Astrocyte (in vitro differentiated cells and primary cell): ENCODE measurements at places on chromosomes 4 and X. TPM values are rescaled to one million over a fixed set of nuclear protein-coding genes. Genes with fewer than 3 reads are reported as not detected.

DNA sequence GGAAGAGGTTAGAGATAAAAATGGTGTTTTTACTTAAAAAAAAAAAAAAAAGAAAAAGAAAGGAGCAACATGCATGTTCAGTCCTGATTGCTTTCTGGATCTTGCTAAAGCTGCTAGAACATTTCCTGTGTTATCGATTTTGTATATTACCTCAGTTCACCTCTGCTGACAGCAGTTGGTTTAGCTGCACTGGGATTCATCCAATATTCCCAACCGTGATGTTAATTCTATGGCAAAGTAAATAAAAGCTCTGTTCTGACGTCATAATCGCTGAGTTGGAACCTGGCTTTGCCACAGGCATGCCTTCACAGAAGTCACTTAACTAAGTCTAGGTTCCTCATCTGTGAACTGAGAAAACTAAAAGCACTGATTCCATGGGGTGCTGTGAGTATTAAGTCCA lies 90.7 kb upstream of the SORBS2 start:
- no peak overlapping the region for H3K4me3 ChIP-seq
- H3K27ac ChIP-seq = no peak overlapping the region
- no peaks in the 10 kb centered on the region for H3K36me3 ChIP-seq

GRCh38 chr4:111464251-111465045 lies 680.8 kb upstream of the FAM241A start:
- no peak overlapping the region for H3K4me3 ChIP-seq
- H3K36me3 ChIP-seq = no peaks in the 10 kb centered on the region
- no peak for DNase-seq
- H3K27me3 ChIP-seq = no peaks in the 10 kb centered on the region

ZDHHC15 gene
- 0.77 and 0.89 TPM in 2 replicates for total RNA-seq

GRCh38 chr4:142929526-142929925 lies 83.4 kb upstream of the INPP4B start:
- no peak overlapping the region for H3K27ac ChIP-seq
- no peak for DNase-seq
- H3K27me3 ChIP-seq = no peaks in the 10 kb centered on the region
- H3K4me1 ChIP-seq = no peaks in the 10 kb centered on the region
- no peaks in the 10 kb centered on the region for H3K36me3 ChIP-seq
- no peak overlapping the region for H3K4me3 ChIP-seq

MAGEA1 gene
- total RNA-seq = not detected in 2 replicates

RAP1GDS1 gene
- total RNA-seq = 62.0 and 64.5 TPM in 2 replicates

MAP7D2 gene
- total RNA-seq = 1.2 and 1.3 TPM in 2 replicates

GRCh38 chr4:148874331-148874730 lies 432.1 kb upstream of the NR3C2 start:
- no peaks in the 10 kb centered on the region for H3K4me1 ChIP-seq
- H3K27me3 ChIP-seq = no peaks in the 10 kb centered on the region
- DNase-seq = no peak

DNA sequence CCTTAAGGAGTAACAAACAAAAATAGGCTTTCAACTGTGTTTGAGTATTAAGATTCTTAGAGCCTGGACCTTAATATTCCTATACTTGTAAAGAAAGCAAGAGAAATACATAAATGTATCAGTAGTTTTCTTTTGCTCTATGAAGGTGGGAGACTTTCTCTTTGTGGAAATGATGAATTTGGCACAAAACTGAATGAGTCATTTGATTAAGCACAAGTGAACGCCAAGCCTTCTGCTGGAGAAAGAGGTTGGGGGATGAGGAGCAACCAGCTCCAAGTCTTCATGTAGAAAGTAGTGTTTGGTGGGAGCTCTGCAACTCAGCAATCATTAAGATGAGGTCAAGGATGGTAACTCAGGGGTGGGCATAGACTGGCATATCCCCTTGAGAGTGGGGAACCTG lies 49.6 kb downstream of the MEPE start:
- H3K4me3 ChIP-seq = no peak overlapping the region
- no peaks in the 10 kb centered on the region for H3K27me3 ChIP-seq
- DNase-seq = peak; percentile 78
- no peak overlapping the region for H3K27ac ChIP-seq
- peaks cover 6% of the 10 kb centered on the region for H3K4me1 ChIP-seq

DNA sequence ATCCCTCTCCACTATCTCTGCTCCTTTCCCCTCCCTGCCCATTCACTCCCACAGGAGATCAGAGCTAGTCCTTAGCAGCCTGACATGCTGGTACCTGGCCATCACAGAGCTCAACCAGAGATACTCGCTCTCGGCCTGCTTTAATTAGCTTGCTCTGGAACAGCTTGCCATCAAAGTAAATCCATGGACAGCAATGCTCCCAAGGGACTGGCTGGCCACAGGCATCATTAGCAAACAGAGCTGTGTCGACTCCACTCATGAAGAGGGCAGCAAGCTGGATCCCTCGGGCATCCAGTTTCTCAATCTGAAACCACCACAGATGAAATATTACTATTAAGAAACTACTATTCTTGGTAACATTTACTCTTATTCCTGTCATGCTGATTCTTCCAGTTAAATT lies 43.4 kb upstream of the PHF8 start:
- H3K27me3 ChIP-seq = no peaks in the 10 kb centered on the region
- H3K36me3 ChIP-seq = no peaks in the 10 kb centered on the region
- no peak overlapping the region for H3K4me3 ChIP-seq

- H3K27ac ChIP-seq = no peak overlapping the region
- no peak overlapping the region for H3K4me3 ChIP-seq
- no peaks in the 10 kb centered on the region for H3K36me3 ChIP-seq
- no peaks in the 10 kb centered on the region for H3K4me1 ChIP-seq
Measured at GRCh38 chr4:155960522-155960921, 6.9 kb upstream of the CTSO start.

- DNase-seq = no peak
- no peaks in the 10 kb centered on the region for H3K27me3 ChIP-seq
- no peak overlapping the region for H3K4me3 ChIP-seq
Measured at GRCh38 chr4:79996851-79997250, 76.2 kb downstream of the ANTXR2 start.

GRCh38 chrX:43557792-43558191 lies 98.3 kb upstream of the MAOA start:
- no peak overlapping the region for H3K4me3 ChIP-seq
- H3K27me3 ChIP-seq = no peaks in the 10 kb centered on the region
- no peaks in the 10 kb centered on the region for H3K4me1 ChIP-seq
- no peak overlapping the region for H3K27ac ChIP-seq

DNA sequence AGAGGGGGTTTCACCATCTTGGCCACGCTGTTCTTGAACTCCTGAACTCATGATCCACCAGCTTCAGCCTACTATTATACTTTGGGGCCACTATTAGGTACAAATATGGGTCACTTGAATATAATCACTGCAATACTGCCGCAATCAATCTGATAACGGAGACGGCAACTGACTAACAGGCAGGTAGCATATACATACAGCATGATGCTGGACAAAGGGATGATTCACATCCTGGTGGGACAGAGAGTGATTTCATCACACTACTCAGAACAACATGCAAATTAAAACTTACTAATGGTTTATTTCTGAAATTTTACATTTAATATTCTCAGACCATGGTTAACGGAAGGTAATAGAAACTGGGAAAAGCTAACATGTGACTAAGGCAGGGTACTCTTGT lies 10.9 kb downstream of the LRBA start:
- H3K27me3 ChIP-seq = no peaks in the 10 kb centered on the region
- peak; percentile 68 for DNase-seq
- H3K4me3 ChIP-seq = no peak overlapping the region
- peaks cover 7% of the 10 kb centered on the region for H3K4me1 ChIP-seq
- H3K36me3 ChIP-seq = no peaks in the 10 kb centered on the region
- H3K27ac ChIP-seq = no peak overlapping the region

DNA sequence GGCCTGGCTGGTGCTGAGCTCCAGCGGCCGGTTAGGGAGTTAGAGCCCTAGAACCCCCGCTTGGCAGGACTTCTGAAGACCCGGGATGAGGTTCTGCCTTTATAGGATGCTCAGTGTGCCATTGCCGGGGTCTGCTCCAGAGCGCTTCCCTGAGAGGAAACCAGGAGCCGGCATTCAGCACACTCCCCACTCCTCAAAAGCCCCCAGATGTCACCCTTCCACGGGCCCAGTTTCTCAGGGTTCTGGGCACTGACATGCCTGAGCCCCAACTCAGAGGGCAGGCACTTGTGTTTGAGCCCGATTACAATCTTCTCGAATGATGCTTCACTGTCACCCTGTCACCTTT lies 6.5 kb downstream of the NKX3-2 start:
- H3K27ac ChIP-seq = no peak overlapping the region
- DNase-seq = no peak
- H3K4me1 ChIP-seq = no peaks in the 10 kb centered on the region
- no peaks in the 10 kb centered on the region for H3K36me3 ChIP-seq

DNA sequence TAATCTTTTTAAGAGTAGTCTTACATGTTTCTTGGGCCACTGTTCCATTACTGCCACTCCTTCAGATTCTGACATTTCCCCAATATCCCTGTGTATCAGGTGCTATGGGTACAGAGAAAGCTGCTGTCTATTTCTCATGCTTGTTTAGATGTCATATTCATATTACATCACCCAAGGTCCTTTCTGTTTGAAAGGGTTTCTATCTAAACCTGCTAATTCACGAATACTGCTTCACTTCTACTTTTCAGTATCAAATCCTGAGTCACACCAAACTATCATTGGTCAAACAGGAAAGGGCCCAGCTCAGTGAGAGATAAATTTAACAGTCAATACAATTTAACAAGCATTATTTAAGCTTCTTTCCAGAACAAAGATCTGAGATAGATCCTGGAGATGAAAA lies 241.4 kb downstream of the UGT8 start:
- H3K4me1 ChIP-seq = no peaks in the 10 kb centered on the region
- H3K36me3 ChIP-seq = no peaks in the 10 kb centered on the region

DNA sequence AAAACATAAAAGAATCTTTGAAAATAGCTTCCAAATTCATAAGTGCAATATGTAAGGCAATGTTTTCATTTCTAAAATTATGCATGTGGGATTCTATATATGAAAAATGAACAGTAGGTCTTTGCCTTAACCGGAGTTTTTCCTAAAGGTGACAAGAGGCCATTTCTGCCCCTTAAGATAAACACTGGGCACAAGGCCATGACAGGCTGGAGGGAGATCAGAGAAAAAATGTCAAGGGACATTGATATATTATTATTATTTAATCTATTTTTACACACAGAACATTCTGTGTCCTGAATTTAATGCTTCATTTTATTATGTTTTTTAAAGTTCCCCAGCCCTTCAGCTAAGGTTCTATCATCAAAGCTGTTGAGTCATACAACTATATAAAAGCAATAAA lies 118.8 kb downstream of the CHM start:
- no peak for DNase-seq
- H3K4me3 ChIP-seq = no peak overlapping the region
- no peaks in the 10 kb centered on the region for H3K27me3 ChIP-seq

DNA sequence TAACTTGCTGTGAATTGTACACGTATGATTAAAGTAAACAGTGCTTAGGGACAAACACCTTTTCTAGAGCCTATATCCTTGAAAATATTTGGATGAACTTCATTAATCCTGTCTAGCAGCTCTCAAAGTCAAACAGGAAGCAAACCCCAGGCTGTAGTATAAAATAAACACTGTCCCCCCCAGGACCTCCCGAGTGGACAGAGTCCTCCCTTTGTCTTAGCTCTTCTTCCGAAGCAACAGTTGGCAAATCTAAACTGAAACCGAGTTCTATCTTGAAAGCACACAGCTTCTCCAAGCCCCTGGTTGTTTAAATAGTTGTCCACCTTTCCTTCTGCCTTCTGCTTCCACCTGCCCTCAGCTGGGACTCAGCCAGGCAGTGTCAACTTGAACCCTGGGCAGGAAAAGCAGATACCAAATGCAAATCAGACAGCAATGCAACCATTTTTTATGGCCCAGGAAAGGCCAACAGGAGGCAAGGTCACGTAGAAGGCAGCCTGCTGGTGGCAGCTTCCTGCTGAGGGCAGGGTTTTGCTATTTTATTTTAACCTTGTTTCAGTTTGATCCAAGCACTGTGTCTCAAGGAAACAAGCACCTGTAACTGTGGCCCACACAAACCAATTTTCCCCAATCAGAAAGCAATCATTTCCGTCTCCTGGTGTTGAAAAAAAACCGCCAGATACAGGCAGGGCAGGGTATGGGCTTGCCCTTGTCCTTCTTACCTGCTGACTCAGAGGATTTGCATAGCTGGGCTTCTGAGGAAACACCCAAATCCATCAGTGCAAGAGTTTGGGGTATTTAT lies 110.3 kb upstream of the KIT start:
- H3K27ac ChIP-seq = no peak overlapping the region
- H3K27me3 ChIP-seq = no peaks in the 10 kb centered on the region
- no peaks in the 10 kb centered on the region for H3K36me3 ChIP-seq
- peaks cover 18% of the 10 kb centered on the region for H3K4me1 ChIP-seq

DNA sequence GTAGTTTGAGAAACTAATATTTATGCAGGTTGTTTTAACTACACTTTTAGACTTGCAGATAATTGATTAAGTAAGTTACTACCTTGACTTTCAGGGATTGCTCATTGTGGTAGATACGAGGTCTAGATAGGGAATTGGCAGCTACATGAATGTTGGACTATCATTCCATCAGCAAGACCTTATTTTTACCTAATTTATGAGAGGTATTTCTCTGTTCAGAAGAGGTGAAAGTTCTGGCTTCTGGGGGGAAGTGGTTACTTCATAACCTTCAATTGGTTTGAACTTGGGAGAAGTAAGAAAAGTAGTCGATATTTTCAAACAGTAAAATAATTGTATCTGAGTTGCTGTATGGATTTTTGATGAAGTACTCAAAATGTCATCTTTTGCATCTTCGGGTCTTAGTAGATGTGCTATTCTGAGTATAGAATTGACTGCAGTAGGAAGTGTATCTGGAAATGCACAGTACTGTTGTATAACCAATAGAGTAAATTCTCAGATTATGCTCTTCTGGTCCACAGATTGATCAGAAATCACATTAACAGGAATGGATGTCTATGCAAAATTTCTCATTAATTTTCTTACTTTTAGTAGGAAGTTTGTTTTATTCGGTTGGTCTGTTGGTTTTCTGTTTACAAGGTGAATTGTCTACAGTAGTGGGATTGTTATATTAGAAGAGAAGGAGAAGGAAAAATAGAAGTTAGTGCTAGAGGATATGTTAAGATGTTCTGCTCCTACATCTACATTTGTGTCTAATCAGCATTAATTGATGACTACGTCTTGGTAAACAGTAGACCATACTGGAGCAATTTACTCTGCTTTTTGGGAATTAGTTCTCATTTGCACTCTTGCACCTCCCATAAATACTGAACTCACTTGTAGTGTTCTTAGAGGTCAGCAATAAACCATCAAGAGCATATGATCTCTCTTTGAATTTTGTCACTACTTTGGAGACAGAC lies 3.0 kb downstream of the NFKB1 start:
- H3K27me3 ChIP-seq = no peaks in the 10 kb centered on the region
- no peak overlapping the region for H3K27ac ChIP-seq
- H3K4me3 ChIP-seq = peak overlapping the region; percentile 96

- H3K27me3 ChIP-seq = no peaks in the 10 kb centered on the region
- no peaks in the 10 kb centered on the region for H3K4me1 ChIP-seq
- no peak overlapping the region for H3K27ac ChIP-seq
- H3K4me3 ChIP-seq = no peak overlapping the region
- no peaks in the 10 kb centered on the region for H3K36me3 ChIP-seq
Measured at GRCh38 chrX:131728295-131729145, 184.6 kb downstream of the OR13H1 start.

GRCh38 chrX:11954176-11954575 lies 184.1 kb upstream of the FRMPD4 start:
- H3K27ac ChIP-seq = peak overlapping the region; percentile 78
- DNase-seq = peak; percentile 30
- peaks cover 25% of the 10 kb centered on the region for H3K4me1 ChIP-seq
- no peaks in the 10 kb centered on the region for H3K27me3 ChIP-seq
- H3K36me3 ChIP-seq = no peaks in the 10 kb centered on the region
- no peak overlapping the region for H3K4me3 ChIP-seq

GRCh38 chr4:175560604-175561003 lies 251.5 kb downstream of the GPM6A start:
- H3K4me1 ChIP-seq = no peaks in the 10 kb centered on the region
- no peak overlapping the region for H3K27ac ChIP-seq
- no peaks in the 10 kb centered on the region for H3K27me3 ChIP-seq
- DNase-seq = peak; percentile 26
